ENCODE measurements at places on chromosomes 5 and 9. TPM values are rescaled to one million over a fixed set of nuclear protein-coding genes. Genes with fewer than 3 reads are reported as not detected.

RAB3C gene
- total RNA-seq = not detected

IL5 gene
- 1.5 TPM for total RNA-seq

ZNF366 gene
- not detected for total RNA-seq

TMOD1 gene
- total RNA-seq = 0.81 TPM

TRIO gene
- 11.4 TPM for total RNA-seq

All from activated T-helper 1 cell treated with anti-CD3 and anti-CD28 coated beads, Interleukin-12 subunit alpha, Interleukin-12 subunit beta, Interleukin-2, Interleukin-4 antibody, amounts not matched to agents 30 ng/mL and 10 ng/mL and 1 ng/mL, durations not matched to agents 14 hours and 24 hours and 36 hours (primary cell).